ENCODE measurements at places on chromosomes 11 and 22.

GRCh38 chr22:18104566-18104965 lies 6.0 kb upstream of the TUBA8 start:
- DNase-seq = no peak

GRCh38 chr11:57459164-57460021 lies 935 bp upstream of the RTN4RL2 start:
- DNase-seq = no peak

- no peak for DNase-seq
Observed at GRCh38 chr11:17259519-17259918, 17.0 kb upstream of the NUCB2 start.

DNA sequence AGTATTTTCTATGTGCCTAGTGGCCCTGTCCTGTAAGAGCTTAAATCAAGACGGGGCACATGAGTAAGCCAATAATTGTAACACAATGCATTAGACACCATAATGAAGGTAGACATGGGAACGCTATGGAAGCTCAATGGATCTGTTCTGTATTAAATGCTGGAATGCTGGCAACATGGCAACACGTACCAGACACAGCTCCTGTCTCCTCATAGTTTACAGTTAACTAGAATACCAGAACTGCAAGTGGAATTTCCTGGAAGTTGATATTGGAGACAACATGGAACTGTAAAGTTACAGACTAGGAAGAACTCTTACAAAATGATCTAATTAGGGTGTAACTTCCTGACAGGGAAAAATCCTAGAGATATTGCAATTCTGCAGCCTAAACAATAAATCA lies 12.4 kb downstream of the P4HA3 start:
- DNase-seq = no peak

DNA sequence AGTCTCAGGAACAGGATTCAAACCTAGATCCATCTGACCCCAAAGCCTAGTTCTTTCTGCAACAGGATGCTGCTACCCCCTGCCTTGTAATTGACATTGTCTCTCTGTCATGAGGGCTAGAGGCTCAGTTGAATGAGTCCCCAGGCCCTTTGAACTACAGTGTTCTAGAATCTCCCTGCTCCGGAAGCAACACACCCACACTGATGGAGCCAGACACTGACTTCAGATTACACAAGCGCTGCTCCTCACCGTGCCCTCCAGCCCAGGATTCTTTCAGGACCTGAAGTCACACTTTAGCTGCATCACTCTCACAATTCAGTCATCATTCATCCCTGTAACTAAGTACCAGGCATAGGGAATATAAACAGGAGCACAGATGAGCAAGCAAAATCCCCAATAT lies 69.6 kb downstream of the RAB30 start:
- no peak for DNase-seq

DNA sequence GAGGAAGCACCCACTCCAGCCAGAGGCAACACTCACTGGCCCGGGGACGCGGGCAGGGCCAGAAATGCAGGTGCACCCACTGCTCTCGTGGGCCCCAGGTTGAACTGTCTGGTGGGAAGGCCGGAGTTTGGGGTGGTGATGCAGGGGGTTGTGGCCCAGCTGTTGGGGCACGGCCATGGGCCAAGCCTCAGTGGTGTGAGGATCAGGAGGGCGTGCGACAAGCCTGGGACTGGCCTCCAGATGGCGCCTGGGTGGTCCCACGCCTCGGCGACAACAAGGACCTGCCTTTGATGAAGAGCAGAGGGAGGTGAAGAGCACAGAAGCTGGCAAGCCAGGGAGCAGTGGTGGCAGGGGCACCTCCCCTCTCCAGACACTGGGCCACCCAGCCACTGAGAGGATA lies 240.8 kb downstream of the BRD1 start:
- DNase-seq = no peak

GRCh38 chr11:48002561-48002960 lies 22.2 kb downstream of the PTPRJ start:
- DNase-seq = no peak

DNA sequence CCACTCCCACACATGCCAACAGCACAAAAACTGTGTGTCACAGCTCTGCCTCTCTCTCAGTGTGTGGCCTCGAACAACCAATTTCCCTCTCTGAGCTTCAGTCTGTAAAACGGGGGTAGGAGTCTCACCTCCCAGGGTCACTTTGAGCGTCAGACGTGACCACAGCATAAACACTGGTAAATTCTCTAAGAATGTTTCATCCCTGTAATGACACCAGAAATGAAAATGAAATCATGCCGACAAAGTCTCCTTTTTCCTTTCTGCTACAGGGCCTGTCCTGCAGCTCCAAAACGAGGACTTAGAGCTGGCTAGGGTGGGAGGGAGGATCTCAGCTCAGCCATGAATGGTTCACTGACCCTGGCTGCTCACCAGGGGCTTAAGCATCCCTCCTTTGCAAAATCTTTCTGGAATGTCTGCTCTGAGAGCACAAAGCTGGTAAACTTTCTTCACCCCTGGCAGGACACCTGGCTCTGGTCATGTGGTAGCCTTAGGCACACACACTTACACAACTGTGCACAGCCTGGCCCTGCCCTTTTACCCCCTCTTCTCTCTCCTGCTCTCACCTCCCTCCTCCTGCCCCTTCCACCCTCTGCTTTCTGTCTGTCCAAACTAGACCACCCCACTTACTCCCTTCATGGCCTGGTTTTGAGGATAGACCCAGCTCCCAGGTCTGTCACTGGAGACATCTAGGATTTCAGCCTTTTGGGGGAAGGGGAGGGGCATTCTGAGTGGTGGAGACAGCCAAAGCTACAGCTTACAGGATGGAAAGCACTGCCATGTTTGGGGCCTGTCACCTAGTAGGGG lies 12.3 kb upstream of the TSKU start:
- DNase-seq = no peak

Measured in left ventricle myocardium inferior (tissue), 1 donor.